ENCODE measurements at places on chromosomes 2 and 18.

GRCh38 chr18:840023-840408 is 28.0 kb upstream of the YES1 start:
- no peak for DNase-seq

- no peak for DNase-seq
These were observed 8.2 kb downstream of the LCLAT1 start for GRCh38 chr2:30455114-30455738.

DNA sequence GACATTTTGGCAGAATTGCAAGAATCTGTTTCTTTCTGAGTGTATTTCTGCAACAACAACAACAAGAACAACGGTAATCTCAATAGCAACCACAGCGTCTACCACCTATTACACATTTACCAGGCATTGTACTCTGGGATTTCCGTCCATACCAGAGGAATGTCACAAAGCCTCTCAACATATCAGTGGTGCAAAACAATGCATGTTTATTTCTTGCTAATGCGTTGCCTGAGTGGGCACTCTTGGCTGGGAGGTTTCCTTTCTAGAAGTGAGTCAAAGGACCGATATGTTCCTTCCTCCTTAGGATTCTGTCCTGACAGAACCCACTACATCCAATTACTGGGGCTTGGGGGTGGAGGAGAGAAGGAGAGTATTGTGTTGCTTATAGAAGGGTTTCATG is 585.6 kb downstream of the TSN start:
- no peak for DNase-seq

GRCh38 chr2:220460257-220460985 is 833.0 kb downstream of the SLC4A3 start:
- no peak for DNase-seq

DNA sequence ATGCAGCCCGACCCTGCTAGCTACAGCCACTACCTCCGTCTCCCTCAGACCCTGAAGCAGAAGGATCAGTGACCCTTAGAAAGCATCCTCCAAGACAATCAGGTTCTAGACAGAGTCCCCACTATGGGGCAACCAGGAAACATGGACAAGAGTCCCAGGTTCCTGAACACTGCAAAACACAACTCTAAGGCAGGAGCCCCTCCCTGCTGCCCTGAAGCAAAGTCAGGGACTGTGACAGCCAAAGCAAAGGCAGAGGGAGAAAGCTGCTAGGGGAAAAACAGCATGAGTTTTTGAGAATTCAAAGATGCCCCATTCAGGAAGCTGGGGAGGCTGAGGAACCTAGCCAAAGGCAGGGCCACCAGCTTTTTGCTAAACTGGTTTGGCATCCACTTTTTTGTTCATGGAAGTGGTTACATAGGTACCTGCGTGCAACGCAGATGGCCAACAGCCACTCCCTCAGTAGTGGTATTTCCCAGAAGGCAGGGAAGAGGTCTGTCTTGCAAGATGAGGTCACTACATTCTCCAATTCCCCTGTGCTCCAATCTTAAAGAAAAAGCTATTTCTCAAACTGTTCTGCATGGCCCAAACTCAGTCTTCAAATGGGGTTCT is 33.2 kb downstream of the MYO5B start:
- DNase-seq: no peak

- no peak for DNase-seq
These were observed 207.1 kb downstream of the ZNF521 start for GRCh38 chr18:25144820-25145219.

- no peak for DNase-seq
These were observed 307.0 kb upstream of the CELF4 start for GRCh38 chr18:37872562-37872961.

DNA sequence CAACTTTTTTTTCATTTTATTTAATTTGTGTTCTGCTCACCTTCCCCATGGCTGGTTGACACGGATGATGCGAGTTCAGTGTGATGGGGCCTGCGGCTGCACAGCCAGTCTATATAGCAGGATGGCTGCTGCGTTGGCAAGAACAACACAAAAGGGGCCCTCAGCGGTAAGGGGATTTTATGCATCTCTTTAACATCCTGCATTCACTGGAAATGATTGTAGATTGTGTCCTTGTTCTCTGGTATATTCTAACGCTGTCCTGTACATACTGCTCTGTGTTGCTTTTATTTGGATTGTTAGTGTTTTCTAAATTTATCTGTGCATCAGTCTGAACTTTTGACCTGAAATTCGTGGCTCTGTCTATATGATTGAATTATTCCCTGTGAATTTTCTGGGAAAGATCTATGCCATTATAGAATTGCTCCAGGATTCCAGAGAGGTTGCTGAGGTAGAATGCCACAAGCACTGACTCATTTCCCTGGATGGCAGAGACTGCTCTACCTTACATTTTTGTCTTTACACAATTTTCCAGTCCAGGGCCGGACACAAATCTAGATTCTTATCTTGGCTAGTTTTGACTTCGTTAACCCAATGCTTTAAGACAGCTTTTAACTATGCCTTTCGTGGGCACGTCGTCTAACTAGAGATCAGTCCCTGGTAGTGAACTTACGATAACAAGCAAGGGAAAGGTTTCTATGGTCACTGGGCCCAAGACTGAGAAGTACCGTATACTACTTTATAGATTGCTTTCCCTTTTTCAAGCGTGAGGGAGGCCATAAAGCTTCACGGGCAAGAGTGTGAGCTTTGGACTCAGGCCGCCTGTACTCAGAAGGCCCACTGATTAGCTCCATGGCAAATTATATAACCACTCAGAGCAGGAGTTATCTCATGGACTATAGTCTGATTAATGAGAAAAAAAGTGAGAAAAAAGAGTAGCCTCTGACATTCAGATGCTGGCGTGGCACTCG is at the start of gene CRYGC:
CRYGC (minus strand) TSS at position 85 of the 968 bp plus-strand sequence; CDS start at position 49, 36 bp downstream.
- DNase-seq: no peak

- no peak for DNase-seq
These were observed 937.7 kb downstream of the TRIB2 start for GRCh38 chr2:13654416-13654815.

GRCh38 chr2:221050020-221050795 is 521.9 kb downstream of the EPHA4 start:
- DNase-seq: no peak

GRCh38 chr2:112622528-112622849 is 23.2 kb upstream of the SLC20A1 start:
- no peak for DNase-seq

GRCh38 chr2:153476816-153477635 is 1.5 kb downstream of the RPRM start:
- DNase-seq: no peak

DNA sequence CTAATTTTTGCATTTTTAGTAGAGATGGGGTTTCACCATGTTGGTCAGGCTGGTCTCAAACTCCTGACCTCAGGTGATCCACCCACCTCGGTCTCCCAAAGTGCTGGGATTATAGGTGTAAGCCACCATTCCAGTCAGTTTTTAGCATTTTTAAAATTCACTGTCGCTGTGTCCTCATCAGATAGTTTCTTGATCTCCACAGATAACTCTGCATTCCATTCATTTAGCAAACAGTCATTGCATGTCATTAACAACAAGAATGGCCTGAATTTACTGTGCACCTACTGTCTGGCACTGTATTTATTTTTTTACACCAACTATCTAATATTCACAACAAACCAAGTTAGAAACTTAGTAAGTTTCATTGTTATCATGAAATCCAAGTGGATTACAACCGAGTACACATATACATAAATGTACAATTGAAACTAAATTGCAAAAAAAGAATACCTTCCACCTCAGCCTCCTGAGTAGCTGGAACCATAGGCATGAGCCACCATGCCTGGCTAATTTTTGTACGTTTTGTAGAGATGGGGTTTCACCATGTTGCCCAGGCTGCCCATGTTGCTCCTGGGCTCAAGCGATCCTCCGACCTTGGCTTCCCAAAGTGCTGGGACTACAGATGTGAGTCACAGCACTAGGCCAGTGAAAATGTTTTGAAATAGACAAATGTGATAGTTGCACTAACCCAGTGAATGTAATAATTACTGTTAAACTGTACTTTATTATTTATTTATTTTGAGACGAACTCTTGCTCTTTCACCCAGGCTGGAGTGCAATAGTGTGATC is 4.3 kb downstream of the MCEE start:
- no peak for DNase-seq

DNA sequence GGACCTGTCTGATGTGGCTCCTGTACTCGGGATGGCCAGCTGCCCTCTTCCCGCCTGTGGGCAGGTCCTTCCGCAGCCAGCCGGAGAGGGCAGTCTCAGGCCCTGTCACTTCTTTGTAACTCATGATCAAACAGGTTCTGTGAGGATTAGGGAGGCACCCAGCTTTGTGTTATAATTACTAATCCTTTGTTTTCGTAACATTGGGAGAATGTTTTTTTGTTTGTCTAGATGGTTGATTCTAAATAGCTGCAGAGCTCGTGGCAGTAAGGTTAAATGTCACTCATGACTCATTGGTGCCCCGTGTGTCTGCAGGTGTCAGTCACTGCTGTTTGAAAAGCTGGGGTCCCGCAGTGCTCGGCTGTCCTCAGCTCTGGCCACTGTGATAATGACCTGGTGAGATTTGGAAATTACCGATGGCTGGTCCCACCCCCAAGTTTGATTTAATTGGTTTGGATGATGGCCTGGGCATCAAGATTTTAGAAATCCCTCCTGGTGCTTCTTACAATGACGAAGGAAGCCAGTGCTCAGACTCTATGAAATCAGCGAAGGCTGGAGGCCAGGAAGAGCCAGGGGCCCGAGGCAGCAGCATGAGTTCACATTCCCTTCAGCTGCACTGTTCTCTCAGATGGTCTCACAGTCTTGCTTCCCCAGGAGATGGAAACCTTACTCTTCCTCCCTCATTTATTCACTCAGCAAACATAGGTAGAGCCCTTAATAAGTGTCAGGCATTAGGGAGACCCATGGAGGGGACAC is 172.8 kb downstream of the VAPA start:
- DNase-seq: no peak

- no peak for DNase-seq
These were observed 35.0 kb downstream of the NDC80 start for GRCh38 chr18:2606335-2606734.

GRCh38 chr2:205477016-205477705 is 205.1 kb upstream of the NRP2 start:
- no peak for DNase-seq

- no peak for DNase-seq
These were observed 42.5 kb downstream of the GPC1 start for GRCh38 chr2:240477916-240478315.

GRCh38 chr2:237549216-237549615 is 17.2 kb upstream of the PRLH start:
- DNase-seq: no peak

DNA sequence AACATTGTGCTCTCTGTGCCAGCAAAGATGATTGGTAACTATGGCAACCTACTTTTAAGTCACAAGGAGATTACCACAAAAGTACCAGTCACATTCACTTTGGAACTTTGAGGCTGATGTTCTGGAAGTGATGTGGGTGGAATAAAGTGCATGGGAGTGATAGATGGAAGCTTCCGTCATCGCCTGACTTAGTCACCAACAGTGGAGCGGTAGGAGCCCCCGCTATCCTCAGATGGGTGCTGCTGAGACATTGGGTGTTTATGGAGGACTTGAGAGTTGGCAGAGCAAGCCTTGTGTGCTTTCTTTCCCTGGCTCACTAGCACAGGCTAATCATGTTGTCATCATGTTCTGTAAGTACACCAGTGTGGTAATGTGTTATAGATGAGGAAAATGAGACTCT is 4.6 kb downstream of the PPP1R7 start:
- no peak for DNase-seq

GRCh38 chr2:27545348-27546141 is 37.3 kb upstream of the ZNF512 start:
- DNase-seq: no peak

GRCh38 chr2:229586012-229586411 is 128.3 kb downstream of the DNER start:
- no peak for DNase-seq

GRCh38 chr2:149329068-149329467 is 1.3 kb upstream of the LYPD6 start:
- DNase-seq: no peak

GRCh38 chr2:227207573-227207972 is 43.1 kb downstream of the COL4A3 start:
- DNase-seq: no peak

- DNase-seq: no peak
These were observed 17.7 kb downstream of the MYCN start for GRCh38 chr2:15957881-15958713.

DNA sequence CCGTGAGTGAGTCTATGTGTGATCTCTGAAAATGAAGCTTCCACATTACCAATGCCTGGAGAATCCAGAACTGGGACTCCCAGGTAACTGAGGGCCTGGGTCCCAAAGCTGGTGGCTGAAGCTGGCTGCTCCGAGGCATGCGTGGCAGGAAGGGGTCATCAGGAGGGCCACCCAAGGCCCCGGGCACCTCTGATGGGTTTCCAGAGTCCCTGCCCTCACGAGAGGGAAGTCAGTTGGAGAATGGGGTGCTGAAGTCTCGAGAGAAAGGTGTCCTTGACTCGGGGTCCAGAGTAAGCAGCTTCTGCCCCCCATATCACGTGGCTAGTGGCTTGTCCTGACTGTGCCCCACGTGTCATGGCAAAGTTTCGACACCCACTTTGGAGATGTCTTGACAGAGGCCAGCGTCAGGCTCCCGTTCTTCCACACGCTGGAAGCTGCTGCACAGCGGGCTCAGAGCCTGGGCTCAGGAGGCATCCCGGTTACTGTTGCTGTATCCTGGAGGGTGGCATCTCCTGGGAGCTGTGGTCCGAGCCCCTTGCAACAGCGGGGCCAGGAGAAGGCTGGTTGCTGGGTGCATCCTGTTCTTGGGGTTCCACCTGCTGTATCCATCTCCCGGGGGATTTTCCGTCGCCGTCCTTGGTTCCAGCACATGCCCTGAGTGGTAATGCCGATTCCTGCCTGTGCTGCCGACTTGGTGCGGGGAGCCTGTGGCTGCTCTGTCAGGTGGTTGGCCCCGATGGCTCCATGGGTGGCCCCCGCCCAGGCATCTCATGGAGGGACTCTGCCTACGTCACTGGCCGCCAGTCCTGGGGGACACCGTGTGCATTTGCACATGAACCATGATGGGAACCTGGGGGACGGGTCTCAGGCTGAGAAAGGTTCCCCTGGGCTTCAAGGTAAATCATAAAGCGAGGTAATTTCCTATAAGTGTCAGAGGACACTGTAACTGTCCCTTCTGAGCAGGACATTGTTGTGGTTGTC is 183.3 kb upstream of the HDAC4 start:
- DNase-seq: no peak

- DNase-seq: no peak
These were observed 11.1 kb downstream of the WDR43 start for GRCh38 chr2:28905533-28905932.

DNA sequence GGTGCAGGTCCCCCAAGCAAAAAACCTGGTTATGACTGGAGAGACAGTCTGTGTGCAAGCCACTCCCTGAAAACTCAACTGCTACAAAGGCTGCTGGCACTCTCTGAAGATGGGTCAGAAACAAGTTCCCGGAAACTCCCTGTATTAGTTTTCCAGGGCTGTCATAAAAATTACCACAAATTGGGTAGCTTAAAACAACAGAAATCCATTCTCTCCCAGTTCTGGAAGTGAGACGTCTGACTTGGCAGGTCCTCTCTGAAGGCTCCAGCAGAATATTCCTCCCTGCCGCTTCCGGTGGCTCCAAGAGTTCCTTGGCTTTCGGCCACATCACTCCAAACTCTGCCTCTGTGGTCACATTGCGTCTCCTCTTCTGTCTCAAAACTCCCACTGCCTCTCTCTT is 30.1 kb upstream of the SERPINE2 start:
- DNase-seq: no peak
